Activated T-helper 2 cell treated with anti-CD3 and anti-CD28 coated beads, Interferon-gamma antibody, Interleukin-2, Interleukin-4, amounts not matched to agents 10 μg/mL and 5 μg/mL and 100 μg/mL, durations not matched to agents 14 hours and 24 hours and 36 hours (primary cell): ENCODE measurements at places on chromosomes 12 and 14.

DNA sequence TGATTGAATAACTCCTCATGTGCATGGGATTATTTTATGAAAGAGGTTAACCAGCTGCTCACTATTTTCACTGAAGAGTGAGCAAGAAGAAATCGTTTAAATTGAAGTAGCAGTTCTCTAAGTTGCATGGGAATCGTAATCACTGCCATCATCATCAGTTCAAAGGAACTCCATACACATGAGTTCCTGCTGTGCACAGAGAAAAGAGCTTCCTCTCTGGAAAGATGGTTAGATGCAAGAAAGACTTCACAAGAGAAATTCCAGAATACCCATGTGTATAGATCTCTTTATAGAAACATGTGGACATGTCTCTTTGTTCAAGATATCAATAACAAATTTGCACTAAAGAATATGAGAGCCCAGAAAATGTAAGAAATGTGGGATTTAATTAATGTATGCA lies 291.3 kb downstream of the PDZRN4 start:
- no peak for DNase-seq
- H3K36me3 ChIP-seq, result no peaks in the 10 kb centered on the region
- no peak overlapping the region for H3K27ac ChIP-seq
- no peak overlapping the region for H3K4me3 ChIP-seq

DNA sequence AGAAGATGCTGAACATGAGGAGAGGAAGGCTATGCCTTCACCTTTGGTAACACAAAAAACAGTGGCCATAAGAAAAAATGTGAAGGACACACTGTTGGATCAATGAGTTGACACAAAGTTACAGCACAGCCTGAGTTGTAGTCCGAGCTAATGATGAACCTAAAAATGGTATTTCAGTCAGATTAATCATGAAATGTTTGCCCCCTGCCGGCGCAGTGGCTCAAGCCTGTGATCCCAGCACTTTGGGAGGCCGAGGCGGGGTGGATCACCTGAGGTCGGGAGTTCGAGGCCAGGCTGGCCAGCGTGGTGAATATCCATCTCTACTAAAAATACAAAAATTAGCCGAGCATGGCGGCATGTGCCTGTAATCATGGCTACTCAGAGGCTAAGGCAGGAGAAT lies 1.3 kb upstream of the CAPRIN2 start:
- H3K4me3 ChIP-seq, result no peak overlapping the region
- no peaks in the 10 kb centered on the region for H3K27me3 ChIP-seq
- no peak for DNase-seq
- H3K4me1 ChIP-seq, result peaks cover 28% of the 10 kb centered on the region
- H3K27ac ChIP-seq, result no peak overlapping the region
- H3K36me3 ChIP-seq, result peaks cover 3% of the 10 kb centered on the region

DNA sequence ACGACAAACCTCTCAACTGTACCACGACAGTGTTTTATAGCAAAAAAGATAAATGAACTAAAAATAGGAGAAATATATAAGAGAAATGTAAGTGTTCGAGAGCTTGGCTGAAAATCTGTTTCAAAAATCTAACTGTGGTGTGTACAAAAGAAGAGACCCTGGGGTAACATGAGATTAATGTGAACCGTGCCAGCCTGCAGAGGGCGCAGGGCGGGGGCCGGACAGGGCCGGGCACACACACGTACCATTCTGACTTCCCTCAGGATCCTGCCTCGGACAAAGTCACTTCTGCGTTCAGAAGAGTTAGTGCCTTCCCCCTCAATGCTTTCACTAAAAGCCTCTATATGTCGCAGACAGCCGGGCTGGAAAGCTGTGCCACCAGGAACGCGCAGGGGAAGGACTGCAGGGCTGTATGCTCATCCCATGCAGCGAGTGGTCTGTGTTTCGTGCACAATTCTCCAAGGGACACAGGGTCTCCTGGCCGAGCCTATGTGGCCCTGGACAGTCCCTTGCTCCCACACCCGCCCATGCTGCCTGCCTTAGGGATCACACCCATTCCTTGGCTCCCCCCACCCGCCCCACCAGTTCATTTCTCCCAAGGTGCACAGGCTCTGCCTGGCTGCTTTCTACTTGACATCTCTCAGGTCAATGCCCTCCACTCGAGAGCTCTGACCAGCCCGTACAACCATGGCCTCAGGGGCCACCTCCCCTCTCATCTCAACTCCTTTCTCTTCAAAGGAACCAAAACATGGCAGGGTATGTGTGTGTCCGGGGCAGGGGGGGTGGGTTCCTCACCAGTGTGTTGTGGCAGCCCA lies 8.5 kb downstream of the CDCA4 start:
- H3K4me3 ChIP-seq, result no peak overlapping the region
- no peaks in the 10 kb centered on the region for H3K27me3 ChIP-seq
- no peak for DNase-seq

GRCh38 chr12:15910468-15910863 lies 666 bp upstream of the DERA start:
- no peak overlapping the region for H3K27ac ChIP-seq
- no peaks in the 10 kb centered on the region for H3K36me3 ChIP-seq
- no peaks in the 10 kb centered on the region for H3K27me3 ChIP-seq

DNA sequence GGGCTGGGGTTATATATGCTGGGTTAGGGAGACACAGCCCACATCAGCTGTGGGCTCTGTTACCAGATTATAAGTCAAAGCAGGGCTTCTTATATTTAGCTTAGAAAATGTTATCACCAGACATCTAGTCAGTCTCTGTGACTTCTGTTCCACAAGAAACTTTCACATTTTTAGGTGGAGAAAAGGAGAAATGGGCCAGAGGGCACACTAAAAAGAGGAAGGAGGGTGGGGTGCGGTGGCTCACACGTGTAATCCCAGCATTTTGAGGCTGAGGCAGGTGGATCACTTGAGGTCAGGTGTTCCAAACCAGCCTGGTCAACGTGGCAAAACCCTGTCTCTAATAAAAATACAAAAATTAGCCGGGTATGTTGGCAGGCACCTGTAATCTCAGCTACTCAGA lies 28.0 kb upstream of the SLC38A1 start:
- H3K27ac ChIP-seq, result no peak overlapping the region
- H3K36me3 ChIP-seq, result no peaks in the 10 kb centered on the region
